ENCODE measurements at places on chromosomes 16 and 17.

- no peak for DNase-seq
Measured at GRCh38 chr16:27425961-27426360, 24.0 kb downstream of the IL21R start.

GRCh38 chr17:57808882-57809281, 41.0 kb downstream of the MRPS23 start:
- DNase-seq: no peak

GRCh38 chr17:4411201-4411600, 22.5 kb upstream of the SPNS3 start:
- no peak for DNase-seq

DNA sequence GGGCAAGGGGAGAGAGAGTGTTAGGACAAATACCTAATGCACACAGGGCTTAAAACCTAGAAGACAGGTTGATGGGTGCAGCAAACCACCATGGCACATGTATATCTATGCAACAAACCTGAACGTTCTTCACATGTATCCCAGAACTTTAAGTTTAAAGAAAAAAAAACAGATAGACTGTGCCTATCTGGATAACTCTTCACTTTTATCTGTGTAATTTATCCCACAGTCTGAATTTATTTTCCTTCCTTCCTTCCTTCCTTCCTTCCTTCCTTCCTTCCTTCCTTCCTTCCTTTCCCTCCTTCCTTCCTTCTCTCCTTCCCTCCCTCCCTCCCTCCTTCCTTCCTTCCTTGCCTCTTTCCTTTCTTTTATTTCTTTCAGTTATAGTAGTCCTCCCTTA, 370.7 kb downstream of the CDH8 start:
- DNase-seq: no peak

GRCh38 chr16:75535211-75535843, 581 bp downstream of the CHST5 start:
- peak; percentile 37 for DNase-seq

DNA sequence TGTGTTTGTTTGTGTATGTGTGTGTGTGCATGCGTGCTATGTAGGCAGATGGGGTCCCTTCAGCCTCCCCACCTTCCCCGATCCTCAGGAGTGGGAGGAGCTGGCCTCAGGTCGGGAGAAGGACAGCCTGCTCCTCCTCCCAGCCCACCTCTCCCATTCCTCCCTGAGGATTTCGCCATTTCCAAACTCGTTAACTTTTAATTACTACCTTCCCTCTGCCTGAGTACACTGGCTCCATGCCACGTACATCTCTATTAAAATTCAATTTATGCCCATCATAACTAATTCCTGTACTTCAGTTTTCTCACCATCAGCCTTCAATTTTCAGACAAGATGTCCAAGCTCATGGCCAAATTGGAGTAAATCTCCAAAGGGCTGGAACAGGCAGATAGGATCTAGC, 148.6 kb downstream of the SDK2 start:
- no peak for DNase-seq

- no peak for DNase-seq
Measured at GRCh38 chr16:58293449-58293848, 1.4 kb downstream of the PRSS54 start.

DNA sequence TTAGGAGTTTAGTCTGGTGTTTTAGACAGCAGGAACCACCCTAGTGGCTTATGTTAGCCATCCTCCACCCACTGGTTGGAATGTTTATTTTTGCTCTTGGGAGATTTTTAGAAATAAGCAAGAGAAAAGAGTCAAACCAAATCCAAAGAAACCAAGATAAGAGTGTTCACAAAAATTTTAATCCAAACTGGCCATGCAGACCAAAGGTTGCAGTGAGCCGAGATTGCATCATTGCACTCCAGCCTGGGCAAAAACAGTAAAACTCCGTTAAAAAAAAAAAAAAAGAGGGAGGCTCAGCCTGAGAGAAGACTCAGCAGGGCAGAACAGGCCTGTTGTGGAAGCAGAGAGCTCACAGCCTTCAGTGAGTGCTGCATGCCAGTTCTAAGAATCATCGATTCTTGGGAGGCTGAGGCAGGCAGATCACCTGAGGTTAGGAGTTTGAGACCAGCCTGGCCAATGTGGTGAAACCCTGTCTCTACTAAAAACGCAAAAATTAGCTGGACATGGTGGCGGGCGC, 12.2 kb upstream of the C16orf54 start:
- DNase-seq: no peak

GRCh38 chr16:48152226-48152625, 3.6 kb downstream of the ABCC12 start:
- DNase-seq: no peak

DNA sequence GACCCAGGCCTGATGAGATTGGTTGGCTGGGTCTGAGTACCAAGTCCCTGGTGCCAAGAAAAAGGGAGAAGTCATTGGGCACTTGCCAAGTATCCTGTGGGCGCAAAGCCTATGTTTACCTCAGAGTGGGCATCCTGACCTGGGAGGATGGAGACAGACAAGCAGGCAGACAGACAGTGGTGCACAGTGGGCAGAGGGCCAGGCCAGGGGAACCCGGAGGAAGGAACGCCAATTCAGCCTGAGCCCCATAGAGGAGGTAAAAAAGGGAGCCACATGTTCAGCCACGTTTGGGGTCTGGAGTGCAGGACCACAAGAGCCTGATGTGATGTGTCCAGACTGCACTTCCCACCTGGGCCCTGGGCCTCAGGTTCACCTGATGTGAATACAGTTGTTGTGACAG, 5.4 kb downstream of the PHKG2 start:
- no peak for DNase-seq

GRCh38 chr17:68053231-68054013, 17.9 kb downstream of the KPNA2 start:
- no peak for DNase-seq

GRCh38 chr17:71985111-71986039, 135.4 kb upstream of the SOX9 start:
- DNase-seq: no peak

GRCh38 chr16:515175-515938, 12.2 kb upstream of the CAPN15 start:
- DNase-seq: no peak

DNA sequence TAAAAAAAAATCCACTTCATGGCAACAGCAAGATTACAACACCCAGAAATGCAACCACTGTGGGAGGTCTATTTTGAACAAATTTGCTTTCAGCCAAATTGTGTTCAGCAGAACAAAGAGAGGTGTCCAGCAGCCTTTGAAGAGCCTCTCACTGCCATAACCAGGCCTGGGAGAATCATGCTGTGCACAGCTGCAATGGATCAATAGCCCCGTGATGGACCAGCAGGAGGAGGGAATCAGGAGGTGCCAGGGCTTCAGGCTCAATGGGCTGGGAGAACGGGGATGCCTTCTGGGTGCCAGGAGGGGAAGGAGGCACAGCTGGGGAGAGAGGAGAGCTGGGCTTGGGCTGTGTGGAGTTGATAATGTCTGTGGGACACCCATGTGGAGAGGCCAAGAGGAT, 366.2 kb upstream of the EEF2KMT start:
- DNase-seq: no peak

GRCh38 chr16:20859699-20860098, 40.5 kb downstream of the DCUN1D3 start:
- DNase-seq: no peak

- DNase-seq: peak; percentile 64
Measured at GRCh38 chr17:74512036-74512435, 19.2 kb downstream of the CD300LB start.

- no peak for DNase-seq
Measured at GRCh38 chr16:67654403-67654911, 5.6 kb downstream of the ACD start.

DNA sequence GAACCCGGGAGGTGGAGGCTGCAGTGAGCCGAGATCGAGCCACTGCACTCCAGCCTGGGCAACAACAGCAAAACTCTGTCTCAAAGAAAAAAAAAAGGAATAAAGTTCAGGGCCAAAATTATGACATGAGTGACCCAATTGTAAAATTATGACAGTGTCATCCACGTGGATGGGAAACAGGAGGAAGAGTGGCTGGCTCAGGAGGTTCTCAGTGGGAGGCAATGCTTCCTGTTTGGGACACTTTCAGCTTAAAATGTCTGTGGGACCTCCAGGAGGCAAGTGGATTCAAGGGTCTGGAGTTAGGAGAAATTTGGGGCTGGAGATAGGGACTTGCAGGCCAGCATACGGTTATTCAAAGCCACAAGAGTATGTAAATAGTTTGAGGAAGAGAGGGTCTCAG, 8.0 kb upstream of the STX4 start:
- DNase-seq: no peak

DNA sequence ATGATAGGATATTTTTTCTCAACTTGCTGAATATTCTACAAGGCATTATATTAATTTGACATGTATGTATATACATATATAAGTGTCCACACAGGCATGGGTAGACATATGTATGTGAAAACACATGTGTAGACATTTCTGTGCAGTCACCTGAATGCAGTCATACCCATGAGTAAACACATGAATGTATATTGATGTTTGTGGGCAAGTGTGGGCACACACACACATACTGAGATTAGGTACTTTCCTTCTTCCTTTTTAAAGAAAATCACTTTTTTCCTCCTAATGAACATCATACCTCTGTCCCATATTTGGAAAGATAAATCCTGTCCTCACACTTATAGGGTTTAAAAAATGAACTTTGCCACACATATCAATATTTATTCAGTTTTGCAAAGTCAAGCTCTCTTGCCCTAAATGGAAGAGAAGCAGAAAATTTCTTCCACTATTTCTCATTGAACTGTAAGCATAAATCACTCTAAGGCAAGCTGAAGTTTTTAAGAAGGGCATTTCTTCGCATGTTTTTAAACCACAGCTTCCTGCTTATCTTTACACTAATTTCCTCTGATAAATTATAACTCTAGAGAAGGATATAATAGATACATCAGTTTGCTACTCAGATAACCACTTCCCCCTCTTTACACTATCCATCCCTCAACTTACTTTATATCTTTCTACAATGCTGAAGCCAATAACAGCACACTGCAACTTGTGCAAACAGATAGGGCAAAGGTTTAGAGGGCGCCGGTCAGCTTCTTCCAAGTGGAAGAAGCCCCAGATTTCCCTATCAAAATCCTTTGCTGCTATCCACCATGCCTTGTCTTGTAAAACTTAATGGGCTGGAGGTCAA, 49.6 kb upstream of the LRRC37A3 start:
- DNase-seq: no peak

DNA sequence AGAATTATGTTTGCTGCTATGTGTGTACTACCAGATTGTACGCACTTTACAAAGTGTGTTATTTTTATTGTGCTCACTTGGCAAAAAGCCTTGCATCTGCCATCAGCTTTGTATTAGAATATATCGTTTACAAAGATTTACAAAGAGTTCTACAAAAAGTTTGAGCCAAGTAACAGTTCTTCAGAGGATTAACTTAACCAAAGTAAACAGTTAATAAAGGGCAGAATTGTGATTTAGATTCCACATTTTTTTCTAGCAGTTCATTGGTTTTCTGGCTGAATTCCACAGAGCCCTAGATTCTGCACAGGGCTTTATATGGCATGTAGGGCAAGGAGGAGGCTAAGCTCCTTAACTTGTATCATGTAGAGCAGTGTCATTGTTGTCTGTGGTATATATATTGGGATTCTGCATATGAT, 29.4 kb downstream of the UTP18 start:
- DNase-seq: no peak

DNA sequence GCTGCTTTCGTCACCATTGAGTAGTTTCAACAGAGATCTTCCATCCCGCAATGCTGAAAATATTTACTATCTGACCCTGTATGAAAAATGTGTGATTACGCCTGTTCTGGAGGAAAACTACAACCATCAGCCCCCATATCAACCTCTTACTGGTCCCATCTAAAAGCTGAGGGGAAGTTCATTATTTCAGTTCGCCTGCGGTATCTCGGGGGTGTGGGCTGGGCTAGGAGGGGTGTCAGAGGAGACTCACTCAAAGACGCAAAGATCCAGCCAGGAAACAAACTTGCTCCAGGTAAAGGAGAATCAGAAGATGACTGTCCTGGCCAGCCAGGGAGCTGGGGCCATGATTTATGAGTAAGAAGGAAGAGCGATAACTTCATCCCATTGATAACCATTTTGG, 13.7 kb downstream of the CACNG1 start:
- no peak for DNase-seq

- no peak for DNase-seq
Measured at GRCh38 chr17:37107406-37108083, 158.8 kb downstream of the AATF start.

GRCh38 chr16:280991-281659, 734 bp downstream of the ARHGDIG start:
- DNase-seq: no peak

DNA sequence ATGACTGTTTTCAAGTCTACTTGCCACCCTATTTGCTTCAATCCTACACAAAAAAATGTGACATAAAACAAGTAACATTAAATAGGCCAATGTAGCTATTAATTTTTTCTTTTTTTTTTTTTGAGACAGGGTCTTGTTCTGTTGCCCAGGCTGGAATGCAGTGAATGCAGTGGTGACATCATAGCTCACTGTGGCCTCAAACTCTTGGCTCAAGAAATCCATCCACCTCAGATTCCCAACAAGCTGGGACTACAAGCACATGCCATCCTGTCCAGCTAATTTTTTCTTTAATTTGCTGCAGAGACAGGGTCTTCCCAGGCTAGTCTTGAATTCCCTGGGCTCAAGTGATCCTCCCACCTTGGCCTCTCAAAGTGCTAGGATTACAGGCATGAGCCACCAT, 29.4 kb downstream of the ANKFY1 start:
- DNase-seq: no peak

GRCh38 chr17:82175201-82175600, 37.4 kb downstream of the CCDC57 start:
- no peak for DNase-seq

GRCh38 chr16:64617836-64618476, 503.9 kb downstream of the CDH11 start:
- DNase-seq: no peak

- DNase-seq: no peak
Measured at GRCh38 chr16:88934066-88934667, 42.8 kb downstream of the CBFA2T3 start.

GRCh38 chr16:8286348-8286747, 304.0 kb downstream of the TMEM114 start:
- no peak for DNase-seq

- DNase-seq: peak; percentile 96
Measured at GRCh38 chr17:5584383-5585286, at the start of gene NLRP1. TSS of gene NLRP1 (minus strand) at chr17:5584509. CDS start at chr17:5583957, 552 bp downstream.

DNA sequence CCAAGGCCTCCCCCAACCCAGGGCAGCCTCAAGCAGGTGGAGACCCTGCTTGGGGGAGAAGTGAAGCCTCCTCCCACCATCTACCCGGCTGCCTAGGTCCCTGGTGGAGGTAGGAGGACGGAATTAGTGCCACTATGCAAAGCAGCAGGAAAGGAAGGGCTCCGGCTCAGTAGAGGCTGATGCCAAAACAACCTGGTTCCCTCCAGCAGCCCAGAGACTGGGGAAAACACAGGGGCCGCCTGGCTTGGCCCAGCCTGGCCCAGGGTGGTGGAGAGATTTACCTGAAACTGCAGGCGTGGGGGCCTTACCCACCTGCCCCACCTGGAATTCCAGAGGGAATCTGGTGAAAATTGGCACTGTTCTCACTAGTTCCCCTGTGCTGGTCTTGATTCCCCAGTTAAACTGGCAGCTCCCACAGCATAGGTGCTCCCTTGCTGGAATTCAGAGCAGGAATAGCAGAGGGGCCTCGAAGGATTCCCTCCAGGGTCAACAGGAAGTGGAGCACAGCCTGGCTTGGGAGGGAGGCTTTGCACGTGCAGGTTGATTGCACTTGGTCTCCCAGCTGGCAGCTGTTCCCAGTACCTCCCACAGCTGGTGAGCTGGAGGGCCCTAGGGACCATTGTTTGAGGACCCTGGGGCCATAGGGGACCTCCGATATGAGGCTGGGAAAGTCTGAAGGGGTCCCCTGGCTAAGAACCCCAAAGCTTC, 4.5 kb downstream of the CD79B start:
- no peak for DNase-seq

- DNase-seq: peak; percentile 38
Measured at GRCh38 chr17:28230011-28230410, 89.0 kb upstream of the TMEM97 start.

Measured in tibial artery (tissue), 4 donors.